ENCODE measurements at places on chromosomes 1 and 21. TPM values are rescaled to one million over a fixed set of nuclear protein-coding genes. Genes with fewer than 3 reads are reported as not detected.

GRCh38 chr1:26961826-26962225 is 1.6 kb upstream of the KDF1 start:
- no peak for DNase-seq

GRCh38 chr1:162881590-162881989 is 20.6 kb upstream of the CCDC190 start:
- DNase-seq, result no peak

- peak; percentile 49 for DNase-seq
Measured at GRCh38 chr1:24481843-24482610, 20.6 kb upstream of the RCAN3 start.

GRCh38 chr1:118395430-118395991 is 210.5 kb upstream of the SPAG17 start:
- DNase-seq, result no peak

GRCh38 chr1:198529414-198529813 is 11.1 kb downstream of the ATP6V1G3 start:
- no peak for DNase-seq

DNA sequence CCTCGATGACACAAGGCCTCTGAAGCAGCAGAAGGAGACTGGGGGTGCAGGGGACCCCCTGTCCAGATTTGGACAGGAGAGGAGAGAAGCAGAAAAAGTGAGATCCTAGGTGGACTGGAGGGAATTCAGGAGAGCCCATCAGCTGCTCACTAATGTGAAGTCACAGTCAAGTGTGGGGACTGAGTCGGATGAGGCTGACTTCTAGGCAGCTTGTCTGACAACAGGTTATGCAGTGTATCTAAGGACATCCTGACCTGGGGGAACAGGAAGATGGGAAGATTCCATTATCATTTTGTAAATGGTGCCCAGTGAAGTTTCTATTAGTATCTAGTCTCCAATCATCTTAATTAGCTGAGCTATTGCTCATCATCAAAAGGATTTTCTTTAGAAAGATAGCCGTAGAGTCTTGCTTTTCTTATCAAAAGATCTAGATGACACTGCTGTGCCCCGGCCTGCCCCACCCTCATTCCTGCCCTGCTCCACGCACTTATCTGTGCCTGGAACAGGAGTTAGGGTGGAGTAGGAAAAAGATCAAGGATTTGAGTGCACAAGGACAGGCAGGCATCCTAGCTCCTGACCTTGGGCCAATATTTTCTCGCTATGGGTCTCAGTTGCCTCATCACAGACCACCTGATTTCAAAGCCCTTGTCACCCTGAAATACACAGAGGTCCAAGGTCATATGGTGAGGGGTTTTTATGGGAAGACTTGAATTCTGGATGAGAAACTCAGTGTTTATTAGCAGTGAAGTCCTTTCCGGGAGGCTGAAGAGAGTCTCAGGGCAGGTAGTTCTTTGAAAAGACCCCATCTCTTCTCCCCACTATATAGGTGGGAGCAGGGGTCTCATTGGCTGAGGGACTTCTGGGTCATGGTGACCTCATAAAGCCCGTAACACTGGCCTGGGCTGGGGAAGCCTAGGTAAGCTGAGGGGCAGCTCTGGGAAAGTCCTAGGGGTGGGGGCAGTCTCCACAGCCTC is at the start of gene MROH7:
MROH7 (plus strand) TSS at position 924 of the 974 bp plus-strand sequence. CDS start 11,141 bp downstream, outside the sequence.
- DNase-seq, result no peak

DNA sequence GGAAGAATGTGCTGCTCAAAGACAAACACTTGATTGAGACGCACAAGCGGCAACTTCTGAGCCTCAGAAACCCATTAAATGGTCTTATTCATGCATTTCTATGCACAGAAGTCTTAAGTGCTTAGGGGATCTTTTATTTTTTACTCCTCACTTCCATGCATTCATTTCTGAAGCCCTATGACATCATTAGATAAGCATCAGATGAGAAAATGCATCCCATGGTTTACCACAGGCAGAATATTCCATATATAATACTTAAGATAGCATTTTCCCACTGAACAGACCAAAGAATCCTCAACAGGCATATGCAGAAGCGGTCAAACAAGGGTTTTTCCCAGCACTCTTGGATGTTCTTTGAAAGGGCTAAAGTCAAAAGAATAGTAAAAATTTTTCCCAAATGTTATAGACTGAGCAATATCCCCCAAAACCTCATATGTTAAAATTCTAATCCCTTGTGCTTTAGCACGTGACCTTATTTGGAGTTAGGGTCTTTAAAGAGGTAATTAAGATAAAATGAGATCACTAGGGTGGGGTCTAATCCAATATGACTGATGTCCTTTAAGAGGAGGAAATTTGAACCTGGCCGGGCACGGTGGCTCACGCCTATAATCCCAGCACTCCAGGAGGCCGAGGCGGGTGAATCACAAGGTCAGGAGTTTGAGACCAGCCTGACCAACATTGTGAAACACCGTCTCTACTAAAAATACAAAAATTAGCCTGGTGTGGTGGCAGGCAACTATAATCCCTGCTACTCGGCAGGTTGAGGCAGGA is 22.6 kb upstream of the FAM89A start:
- no peak for DNase-seq

DNA sequence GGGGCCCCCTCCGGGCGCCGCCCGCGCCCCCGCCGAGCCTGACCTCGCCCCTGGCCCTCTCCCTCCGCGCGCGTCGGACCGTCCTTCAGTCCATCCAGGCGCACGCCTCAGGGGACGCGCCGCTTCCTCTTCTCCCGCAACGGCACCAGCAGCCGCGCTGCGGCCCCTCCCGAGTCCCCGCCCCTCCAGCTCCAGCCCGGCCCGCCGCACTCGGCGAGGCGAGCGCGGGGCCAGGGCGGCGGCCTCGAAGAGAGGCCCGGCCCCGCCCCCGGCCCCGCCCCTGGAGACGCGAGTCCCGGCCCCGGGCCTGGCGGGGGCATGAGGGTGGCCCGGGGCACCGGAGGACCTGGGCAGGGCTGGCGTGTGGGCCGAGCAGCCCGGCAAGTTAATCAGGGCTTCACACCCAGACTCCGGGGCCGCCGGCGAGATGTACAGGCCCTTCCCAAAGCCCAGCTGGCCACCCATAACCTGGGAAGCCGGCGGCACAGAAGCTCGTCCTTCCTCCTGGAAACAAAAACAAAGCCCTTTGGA is at the start of gene IGSF3:
IGSF3 (minus strand) TSS at position 159 of the 531 bp plus-strand sequence. CDS start 1,407 bp downstream, outside the sequence.
- no peak for DNase-seq

GRCh38 chr1:115437196-115437595 is 99.1 kb upstream of the NGF start:
- no peak for DNase-seq

- DNase-seq, result no peak
Measured at GRCh38 chr1:56199061-56199460, 380.3 kb downstream of the PLPP3 start.

The KRTAP12-2 gene
- total RNA-seq, result not detected

GRCh38 chr1:55803429-55803828 is 588.3 kb upstream of the USP24 start:
- no peak for DNase-seq

- DNase-seq, result no peak
Measured at GRCh38 chr21:41663805-41664788, 102.8 kb downstream of the RIPK4 start.

DNA sequence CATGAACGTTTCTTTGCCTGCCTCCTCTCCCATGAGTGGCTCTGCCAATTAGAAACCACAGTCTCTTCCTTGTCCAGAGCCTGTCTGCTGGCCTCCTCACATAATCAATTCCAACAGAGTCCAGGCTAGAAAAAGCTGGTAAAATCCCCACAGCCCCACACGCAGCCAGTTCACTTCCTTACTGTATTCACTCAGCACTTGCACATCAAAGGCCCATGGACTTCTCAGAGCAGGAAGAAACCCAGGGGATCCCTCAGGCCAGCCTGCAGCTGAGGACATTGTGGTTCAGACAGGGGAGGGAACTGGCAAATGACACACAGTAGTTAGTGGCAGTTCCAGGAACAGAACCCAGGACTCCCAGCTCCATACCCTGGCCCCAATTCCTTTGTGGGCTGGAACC is 171.6 kb upstream of the EDN2 start:
- DNase-seq, result no peak

The SLC30A10 gene
- total RNA-seq, result not detected

The SLAMF6 gene
- 72.4 TPM for total RNA-seq

GRCh38 chr1:196486346-196486745 is 121.9 kb downstream of the KCNT2 start:
- no peak for DNase-seq

GRCh38 chr21:32916088-32916487 is 109.6 kb upstream of the OLIG2 start:
- no peak for DNase-seq

The RBM11 gene
- 0.81 TPM for total RNA-seq

GRCh38 chr1:207404849-207405525 is 49.1 kb upstream of the CR2 start:
- DNase-seq, result peak; percentile 78

The INSRR gene
- not detected for total RNA-seq

- no peak for DNase-seq
Measured at GRCh38 chr1:192984080-192984479, 75.1 kb downstream of the UCHL5 start.

DNA sequence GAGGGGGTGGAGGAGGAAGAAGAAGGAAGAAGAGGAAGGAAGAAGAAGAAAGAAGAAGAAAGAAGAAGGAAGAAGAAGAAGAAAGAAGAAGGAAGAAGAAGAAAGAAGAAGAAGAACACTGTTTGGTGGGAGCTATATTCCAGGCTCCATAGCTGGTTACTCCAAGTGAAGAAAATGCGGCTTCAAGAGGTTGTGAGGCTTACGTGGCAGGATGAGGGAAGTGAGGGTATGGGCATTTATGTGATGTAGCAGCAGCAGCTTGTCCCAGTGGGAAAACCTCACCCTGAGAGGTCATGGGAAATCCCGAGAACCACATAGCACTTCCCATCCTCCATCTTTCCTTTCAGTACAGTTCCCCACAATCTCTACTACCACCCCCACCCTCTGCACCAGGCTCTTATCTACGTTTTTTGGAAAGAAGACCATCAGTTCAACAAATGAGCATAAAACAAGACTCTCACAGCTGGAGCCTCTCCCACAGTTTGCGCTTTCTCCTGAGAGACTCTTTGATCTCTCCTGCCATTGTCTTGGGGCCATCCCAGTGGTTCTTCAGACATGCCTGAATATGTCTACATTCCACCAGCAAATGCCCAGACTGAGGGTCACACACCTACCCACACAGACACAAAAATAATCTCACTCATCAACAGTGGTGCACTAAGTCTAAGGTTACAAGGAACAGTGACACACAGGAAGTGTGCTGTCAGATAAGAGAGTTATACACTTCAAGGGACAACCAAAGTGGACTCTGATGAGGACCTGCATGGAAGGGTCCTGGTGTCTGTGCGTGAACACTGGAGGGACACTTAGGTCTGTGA is 77.9 kb upstream of the KCNJ15 start:
- no peak for DNase-seq

The BARHL2 gene
- total RNA-seq, result not detected

DNA sequence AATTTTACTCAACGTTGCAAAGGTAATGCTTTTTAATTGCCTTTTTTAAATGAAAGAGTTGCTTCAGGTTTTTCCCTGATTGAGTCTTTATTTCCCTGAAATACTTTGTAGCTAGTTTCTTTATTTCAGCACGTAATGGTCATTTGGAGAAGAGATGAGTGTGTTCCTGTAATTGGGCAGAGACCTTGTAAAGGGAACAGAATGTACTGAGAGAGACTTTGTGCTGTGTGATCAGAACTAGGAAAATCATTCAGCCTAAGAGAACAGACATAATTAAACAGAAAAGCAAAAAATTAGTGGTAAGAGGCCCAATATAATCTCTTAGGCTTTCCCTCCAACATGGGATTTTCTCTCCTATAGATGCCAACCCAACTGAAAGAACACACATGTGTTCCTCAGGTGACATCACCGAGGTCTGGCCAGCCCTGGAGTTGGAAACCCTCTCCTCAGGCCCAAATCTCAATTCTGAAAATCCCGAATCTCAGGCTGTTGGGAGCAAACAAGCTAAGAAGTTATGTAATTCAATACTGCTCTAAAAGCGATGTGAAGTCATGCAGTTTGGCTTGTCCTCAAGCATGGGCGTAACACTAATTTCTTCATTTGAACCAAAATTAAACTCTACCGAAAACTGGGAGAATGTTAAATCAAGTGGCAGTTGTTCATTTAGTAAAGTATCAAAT is 102.0 kb downstream of the TGFB2 start:
- DNase-seq, result no peak

DNA sequence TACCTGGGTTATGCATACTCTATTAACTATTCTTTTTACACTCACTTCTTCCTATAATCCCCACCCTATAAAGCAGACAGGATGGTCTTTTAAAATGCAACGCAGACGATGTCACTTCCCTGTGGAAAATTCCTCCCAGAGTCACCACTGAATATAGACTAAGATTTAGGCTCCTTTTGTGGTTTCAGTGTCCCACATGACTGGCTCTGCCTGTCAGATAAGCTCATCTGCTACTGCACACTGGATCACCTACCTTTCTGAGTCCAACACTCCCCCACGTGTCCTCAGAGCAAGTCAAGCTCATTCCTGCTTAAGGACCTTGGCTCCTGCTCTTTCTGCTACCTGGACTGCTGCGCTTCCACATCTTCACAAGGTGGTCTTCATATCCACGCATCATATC is 73.0 kb upstream of the SIPA1L2 start:
- no peak for DNase-seq

All from OCI-LY7 (cell line).